ENCODE measurements at places on chromosomes 3 and 15.

- H3K36me3 ChIP-seq, result no peaks in the 10 kb centered on the region
- H3K4me1 ChIP-seq, result no peaks in the 10 kb centered on the region
- no peak overlapping the region for H3K27ac ChIP-seq
- no peak for DNase-seq
- no peaks in the 10 kb centered on the region for H3K27me3 ChIP-seq
- no peak overlapping the region for H3K4me3 ChIP-seq
Observed at GRCh38 chr3:174355505-174355904, 503.6 kb upstream of the NAALADL2 start.

- peaks cover 41% of the 10 kb centered on the region for H3K4me1 ChIP-seq
- no peaks in the 10 kb centered on the region for H3K27me3 ChIP-seq
- H3K27ac ChIP-seq, result peak overlapping the region; percentile 25
- no peaks in the 10 kb centered on the region for H3K36me3 ChIP-seq
- H3K4me3 ChIP-seq, result no peak overlapping the region
Observed at GRCh38 chr15:63835211-63835568, 1.4 kb upstream of the HERC1 start.

- no peaks in the 10 kb centered on the region for H3K4me1 ChIP-seq
- peaks cover 3% of the 10 kb centered on the region for H3K27me3 ChIP-seq
- DNase-seq, result no peak
Observed at GRCh38 chr3:159902546-159903314, 85.9 kb upstream of the IL12A start.

DNA sequence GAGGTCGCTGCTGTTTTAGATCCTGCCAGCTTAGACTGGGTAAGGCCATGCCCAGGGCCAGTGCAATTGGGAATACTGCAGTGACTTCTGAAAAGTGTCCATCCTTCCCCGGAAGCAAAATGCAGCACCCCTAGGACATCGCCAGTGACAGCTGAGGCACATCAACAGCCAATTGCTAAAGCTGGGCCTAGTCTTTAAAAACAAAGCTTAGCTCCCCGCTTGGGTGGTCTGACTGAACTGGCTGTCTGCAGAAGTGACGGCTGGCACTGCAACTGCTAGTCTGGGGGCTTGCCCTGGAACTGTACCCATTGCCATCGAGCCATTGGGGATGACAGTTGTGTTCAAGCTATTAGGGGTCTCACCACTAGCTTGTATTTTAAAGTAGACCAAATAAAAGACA lies 4.3 kb downstream of the LYSMD4 start:
- H3K4me3 ChIP-seq, result no peak overlapping the region
- peaks cover 11% of the 10 kb centered on the region for H3K36me3 ChIP-seq
- peaks cover 16% of the 10 kb centered on the region for H3K4me1 ChIP-seq
- DNase-seq, result no peak
- no peak overlapping the region for H3K27ac ChIP-seq

DNA sequence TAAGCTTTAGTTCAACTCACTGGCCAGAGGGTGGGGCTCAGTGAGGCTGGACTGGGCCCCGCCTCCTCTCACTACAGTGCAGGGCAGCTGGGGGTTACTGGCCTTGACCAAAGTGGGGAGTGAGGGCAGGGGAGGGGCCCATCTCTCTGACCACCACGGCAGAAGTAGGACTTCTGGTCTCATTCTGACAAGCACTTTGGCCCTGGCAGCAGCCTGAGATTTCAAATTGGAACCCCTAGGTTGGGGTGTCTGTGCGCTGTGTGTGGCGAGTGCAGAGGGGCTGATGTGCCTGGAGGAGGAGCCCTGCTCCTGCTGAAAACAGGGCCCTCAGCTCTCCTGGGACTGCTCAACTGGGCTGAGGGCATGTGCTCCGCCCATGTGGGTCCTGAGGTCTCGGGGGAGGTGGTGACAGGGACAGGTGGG lies 60.3 kb upstream of the RPL32 start:
- peak overlapping the region; percentile 13 for H3K27ac ChIP-seq
- DNase-seq, result no peak
- peaks cover 8% of the 10 kb centered on the region for H3K4me1 ChIP-seq
- no peaks in the 10 kb centered on the region for H3K27me3 ChIP-seq

- peaks cover 2% of the 10 kb centered on the region for H3K4me1 ChIP-seq
- DNase-seq, result no peak
- no peak overlapping the region for H3K27ac ChIP-seq
- no peaks in the 10 kb centered on the region for H3K27me3 ChIP-seq
Observed at GRCh38 chr3:11513817-11514135, 129.9 kb downstream of the VGLL4 start.

- no peak overlapping the region for H3K4me3 ChIP-seq
- H3K27me3 ChIP-seq, result peaks cover 18% of the 10 kb centered on the region
- no peaks in the 10 kb centered on the region for H3K4me1 ChIP-seq
Observed at GRCh38 chr3:131597816-131598215, 95.0 kb upstream of the MRPL3 start.

DNA sequence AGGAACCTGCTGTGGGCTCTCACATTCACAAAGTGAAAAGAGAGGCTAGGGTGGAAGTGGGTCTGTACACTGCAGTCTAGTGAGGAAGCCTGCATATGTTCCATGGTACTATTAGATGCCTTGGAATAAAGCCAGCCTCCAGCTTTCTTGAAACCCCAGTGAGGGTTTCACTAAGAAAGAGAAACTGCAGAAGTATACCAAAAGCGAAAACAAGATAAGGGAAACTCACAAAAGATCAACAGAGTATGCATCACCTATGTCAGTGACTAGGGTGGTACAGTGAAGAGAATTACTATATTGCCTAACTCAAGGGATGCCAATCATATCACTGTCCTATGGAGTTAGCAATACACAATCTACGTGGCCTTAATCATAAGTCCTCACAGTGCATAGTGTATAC lies 212.5 kb upstream of the GADL1 start:
- H3K27me3 ChIP-seq, result no peaks in the 10 kb centered on the region
- H3K4me1 ChIP-seq, result peaks cover 1% of the 10 kb centered on the region
- H3K36me3 ChIP-seq, result no peaks in the 10 kb centered on the region
- H3K27ac ChIP-seq, result no peak overlapping the region
- no peak overlapping the region for H3K4me3 ChIP-seq

Measured in naive thymus-derived CD8-positive, alpha-beta T cell (primary cell).